Mononuclear cell (primary cell): ENCODE measurements at places on chromosomes 1 and 21. TPM values are rescaled to one million over a fixed set of nuclear protein-coding genes. Genes with fewer than 3 reads are reported as not detected.

The CYYR1 gene
- 0.10 TPM for total RNA-seq

The LCE1D gene
- not detected for total RNA-seq

The FCGR3A gene
- 27.8 TPM for total RNA-seq

The INAVA gene
- total RNA-seq = under 0.01 TPM

The SAMD11 gene
- not detected for total RNA-seq

The SGIP1 gene
- total RNA-seq = 0.10 TPM

The ZNF691 gene
- total RNA-seq = 1.6 TPM

The TYW3 gene
- total RNA-seq = 8.9 TPM

The LRRC71 gene
- not detected for total RNA-seq

The PLA2G2F gene
- total RNA-seq = not detected

The RIPK4 gene
- 0.31 TPM for total RNA-seq

The TARBP1 gene
- total RNA-seq = 21.0 TPM

The PLA2G2C gene
- total RNA-seq = under 0.01 TPM

The CACNA1S gene
- not detected for total RNA-seq

The TRIM46 gene
- total RNA-seq = 0.52 TPM

The EIF4G3 gene
- total RNA-seq = 23.0 TPM

The PAPPA2 gene
- total RNA-seq = 0.10 TPM

The LIN28A gene
- not detected for total RNA-seq

The LRRC38 gene
- total RNA-seq = not detected

The MUL1 gene
- total RNA-seq = 29.0 TPM

The KLHDC7A gene
- total RNA-seq = not detected

The TAL1 gene
- total RNA-seq = 10.8 TPM

The BARHL2 gene
- total RNA-seq = not detected

The GJA9 gene
- not detected for total RNA-seq

The BTBD19 gene
- total RNA-seq = 8.7 TPM

The FMN2 gene
- total RNA-seq = not detected

The ARHGEF16 gene
- not detected for total RNA-seq

The ACTL8 gene
- total RNA-seq = not detected

The CLDN17 gene
- not detected for total RNA-seq

The PCBP3 gene
- 2.2 TPM for total RNA-seq

The NBPF4 gene
- total RNA-seq = not detected

The ITPKB gene
- 235 TPM for total RNA-seq

The KRTAP19-1 gene
- total RNA-seq = not detected

The METTL13 gene
- total RNA-seq = 1.6 TPM

The FAM167B gene
- total RNA-seq = not detected

The F5 gene
- total RNA-seq = 13.9 TPM

The GUCA2B gene
- not detected for total RNA-seq

The S100A7 gene
- total RNA-seq = not detected

The ACTRT2 gene
- not detected for total RNA-seq

The MCL1 gene
- total RNA-seq = 1,412 TPM

The SPTA1 gene
- not detected for total RNA-seq

The IER5 gene
- 170 TPM for total RNA-seq
